ENCODE measurements at places on chromosomes 2 and 18.

GRCh38 chr2:86785456-86785855 is 5.3 kb downstream of the CD8A start:
- no peak for DNase-seq

DNA sequence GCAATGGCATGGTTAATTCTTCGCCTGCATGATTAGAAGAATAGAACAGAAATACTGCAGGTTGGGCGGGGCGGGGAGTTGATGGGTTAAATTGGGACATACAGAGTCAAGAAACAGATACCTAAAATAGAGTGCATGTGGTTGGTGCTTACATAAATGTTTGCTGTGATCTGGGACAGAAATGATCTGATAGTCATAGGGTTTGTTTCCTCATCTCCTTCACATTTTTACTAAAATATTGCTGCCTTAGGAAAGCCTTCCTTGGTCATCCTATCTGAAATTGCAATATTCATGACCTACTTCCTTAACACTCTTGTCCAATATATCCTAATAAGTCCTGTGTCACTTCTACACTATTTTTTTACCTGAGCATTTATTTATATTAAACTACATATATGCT is 163.9 kb downstream of the TMEFF2 start:
- no peak for DNase-seq

- peak; percentile 10 for DNase-seq
These were observed 5.9 kb upstream of the RAX start for GRCh38 chr18:59279193-59279592.

DNA sequence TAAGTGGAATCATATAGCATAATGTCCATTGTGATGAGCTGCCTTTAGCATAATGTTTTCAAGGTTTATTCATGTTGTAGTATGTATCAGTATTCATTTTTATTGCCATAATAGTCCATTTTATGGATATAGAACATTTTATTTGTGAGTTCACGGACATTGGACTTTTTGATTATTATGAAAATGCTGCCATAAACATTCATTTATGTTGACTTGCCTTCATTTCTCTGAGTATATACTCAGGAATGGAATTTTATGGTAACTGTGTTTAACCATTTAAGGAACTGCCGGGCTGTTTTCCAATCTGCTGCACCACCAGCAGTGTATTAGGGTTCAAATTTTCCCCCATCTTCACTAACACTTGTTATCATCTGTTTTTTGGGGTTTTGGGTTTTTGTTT is 12.2 kb downstream of the CREB1 start:
- DNase-seq, result no peak

GRCh38 chr2:78077633-78078032 is 555.5 kb upstream of the LRRTM4 start:
- DNase-seq, result no peak

- DNase-seq, result no peak
These were observed 51.5 kb upstream of the B3GNT7 start for GRCh38 chr2:231343988-231344387.

DNA sequence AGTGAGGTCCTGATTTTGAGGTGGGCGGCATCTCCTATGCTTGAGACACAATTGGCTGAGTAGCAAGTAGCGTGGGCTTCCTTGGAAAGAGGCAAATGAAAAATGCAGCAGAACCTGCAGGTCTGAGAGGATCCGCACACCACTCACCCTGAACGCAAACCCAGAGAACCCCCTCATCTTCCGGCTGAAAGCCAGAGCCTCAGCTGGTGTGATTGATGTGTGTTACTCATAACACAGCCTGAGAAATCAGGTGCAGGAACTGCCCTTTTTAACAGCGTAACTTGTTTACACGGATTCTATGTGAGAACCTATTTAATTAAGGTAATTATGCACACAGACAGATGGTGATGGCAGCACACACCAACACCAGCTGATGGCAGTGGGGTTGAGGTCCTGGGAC is 123.4 kb downstream of the MRO start:
- no peak for DNase-seq

DNA sequence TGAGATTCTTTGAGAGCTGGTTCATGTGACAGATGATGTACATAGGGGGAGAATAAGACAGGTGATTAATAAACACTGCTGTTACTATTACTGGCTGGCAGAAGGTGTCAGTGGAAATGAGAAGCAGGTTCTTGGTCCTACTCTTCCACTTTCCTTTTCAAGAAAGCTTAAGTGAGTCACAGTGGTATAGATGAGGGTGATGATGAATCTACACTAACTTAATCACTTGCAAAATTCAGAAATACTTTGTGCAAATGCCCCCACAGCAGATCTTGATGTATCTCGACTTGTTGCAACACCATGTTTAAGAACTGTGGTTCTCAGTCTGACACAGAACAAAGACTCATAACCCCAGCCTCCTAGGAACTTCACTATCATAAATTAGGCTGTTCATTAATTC is 35.9 kb upstream of the MGAT5 start:
- no peak for DNase-seq

GRCh38 chr2:163119966-163120365 is 281.4 kb upstream of the KCNH7 start:
- DNase-seq, result no peak

- DNase-seq, result no peak
These were observed 42.6 kb downstream of the TTR start for GRCh38 chr18:31634331-31634713.

GRCh38 chr2:26692279-26692896 is at the start of gene KCNK3:
TSS of gene KCNK3 (plus strand) at chr2:26692722. CDS start at chr2:26692876, 154 bp downstream.
- peak; percentile 41 for DNase-seq

DNA sequence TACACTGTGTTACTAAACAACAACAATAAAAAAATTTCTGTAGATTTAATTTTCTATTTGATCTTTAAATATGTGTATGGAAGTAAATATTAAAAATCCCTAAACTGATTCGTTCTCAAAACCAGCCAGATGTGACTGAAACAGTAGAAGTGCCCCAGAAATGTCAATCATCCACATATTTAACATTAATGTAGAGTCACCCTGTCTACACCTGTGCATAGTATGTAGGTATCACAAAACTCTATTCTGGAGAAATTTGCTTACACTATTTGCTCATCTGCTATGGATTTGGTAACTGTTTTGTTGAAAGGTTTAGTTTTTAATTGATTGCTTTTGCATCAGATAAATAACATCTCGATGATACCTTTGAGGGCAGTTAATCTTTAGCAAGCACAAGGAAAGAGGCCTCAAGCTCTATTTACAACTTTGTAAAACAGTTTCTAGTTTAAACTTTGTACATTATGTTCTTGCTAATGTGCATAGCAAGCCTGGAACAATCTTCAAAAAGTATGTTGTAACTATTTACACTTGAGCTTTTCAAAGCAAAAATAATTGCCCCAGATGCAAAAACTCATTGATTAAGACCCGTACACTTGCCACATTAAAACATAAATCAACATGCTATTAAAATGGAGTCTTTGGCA is 76.8 kb downstream of the PPP1R1C start:
- DNase-seq, result no peak

DNA sequence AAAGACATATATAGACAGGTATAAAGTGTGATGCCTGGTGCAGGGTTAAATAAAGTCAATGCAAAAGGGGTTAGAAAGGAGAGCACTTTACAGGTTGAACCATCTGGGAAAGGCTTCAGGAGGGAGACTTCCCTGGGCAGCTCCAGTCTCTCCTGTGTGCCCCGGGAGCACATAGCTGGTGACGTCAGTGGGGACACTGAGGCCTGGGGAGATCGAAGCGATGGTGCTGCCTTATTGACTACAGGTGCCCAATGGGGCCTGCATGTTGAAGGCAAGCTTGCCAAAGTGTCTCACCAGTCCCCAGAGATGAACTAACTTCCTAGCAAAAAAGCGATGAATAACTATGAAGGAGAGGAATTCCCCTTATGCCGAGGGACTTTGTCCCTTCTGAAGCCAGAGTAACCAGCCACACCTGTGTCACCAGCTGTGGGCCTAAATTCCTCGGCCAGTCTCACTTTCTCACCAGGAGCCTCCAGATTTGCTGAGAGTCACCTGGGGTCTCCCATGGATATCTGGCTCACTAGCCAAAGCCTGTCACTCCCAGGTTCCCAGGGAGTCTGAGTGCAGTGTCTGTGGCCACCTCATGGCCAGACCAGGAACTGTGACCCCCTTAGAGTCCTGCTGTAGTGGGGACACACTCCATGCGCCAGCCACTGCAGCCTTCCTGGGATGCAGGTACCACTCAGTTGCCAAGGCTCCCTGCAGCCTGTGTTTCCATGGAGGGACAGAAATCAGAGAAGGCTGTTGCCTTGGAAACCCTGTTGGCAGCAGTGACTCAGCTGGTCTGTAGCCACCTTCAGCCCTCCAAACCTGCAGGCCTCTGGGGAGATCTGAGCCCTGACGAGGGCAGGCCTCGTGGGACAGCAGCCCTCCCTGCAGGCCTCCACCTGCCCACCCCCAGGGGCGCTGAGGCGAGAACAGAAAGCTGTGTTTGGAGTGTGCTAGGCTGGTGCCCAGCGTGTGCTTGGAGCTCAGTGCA is 128.7 kb downstream of the CTIF start:
- DNase-seq, result no peak

GRCh38 chr2:144516411-144516980 is 3.4 kb downstream of the ZEB2 start:
- DNase-seq, result peak; percentile 39

- DNase-seq, result no peak
These were observed 130.0 kb downstream of the TAF4B start for GRCh38 chr18:26356045-26356785.

GRCh38 chr2:176140513-176141317 is 10.6 kb upstream of the HOXD4 start:
- DNase-seq, result peak; percentile 83

DNA sequence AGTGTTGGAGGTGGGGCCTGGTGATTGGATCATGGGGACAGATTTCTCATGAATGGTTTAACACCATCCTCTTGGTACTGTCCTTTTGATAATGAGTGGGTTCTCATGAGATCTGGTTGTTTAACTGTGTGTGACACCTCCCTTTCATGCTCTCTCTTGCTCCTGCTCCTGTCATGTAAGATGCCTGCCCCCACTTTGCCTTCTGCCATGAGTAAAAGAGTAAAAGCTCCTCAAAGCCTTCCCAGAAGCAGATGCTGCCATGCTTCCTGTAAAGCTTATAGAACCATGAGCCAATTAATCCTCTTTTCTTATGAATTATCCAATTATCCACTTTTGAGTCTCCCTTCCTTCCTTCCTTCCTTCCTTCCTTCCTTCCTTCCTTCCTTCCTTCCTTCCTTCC is 317.7 kb downstream of the RDH14 start:
- no peak for DNase-seq

DNA sequence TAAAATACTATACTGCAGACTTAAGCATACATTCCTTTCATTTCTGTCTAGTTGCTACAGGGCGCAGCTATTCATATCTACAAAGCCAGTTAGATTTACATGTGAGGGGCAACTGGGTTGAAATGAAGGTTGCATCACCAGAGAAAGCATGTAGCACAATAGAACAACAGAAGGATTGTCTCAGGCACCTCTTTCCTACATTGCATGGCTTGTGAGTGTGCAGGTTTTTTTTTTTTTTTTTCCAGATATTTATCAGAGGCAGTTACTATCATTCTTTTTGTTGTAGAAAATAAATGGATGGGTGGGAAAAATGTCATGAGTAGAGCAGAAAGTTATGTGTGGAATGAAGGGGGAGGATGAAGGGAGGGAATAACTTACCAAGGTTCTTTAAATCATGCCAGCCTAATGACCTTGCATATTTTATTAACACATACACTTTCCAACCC is 86.8 kb downstream of the ERBB4 start:
- DNase-seq, result peak; percentile 83

GRCh38 chr18:54947091-54947490 is 12.2 kb downstream of the CCDC68 start:
- DNase-seq, result no peak

DNA sequence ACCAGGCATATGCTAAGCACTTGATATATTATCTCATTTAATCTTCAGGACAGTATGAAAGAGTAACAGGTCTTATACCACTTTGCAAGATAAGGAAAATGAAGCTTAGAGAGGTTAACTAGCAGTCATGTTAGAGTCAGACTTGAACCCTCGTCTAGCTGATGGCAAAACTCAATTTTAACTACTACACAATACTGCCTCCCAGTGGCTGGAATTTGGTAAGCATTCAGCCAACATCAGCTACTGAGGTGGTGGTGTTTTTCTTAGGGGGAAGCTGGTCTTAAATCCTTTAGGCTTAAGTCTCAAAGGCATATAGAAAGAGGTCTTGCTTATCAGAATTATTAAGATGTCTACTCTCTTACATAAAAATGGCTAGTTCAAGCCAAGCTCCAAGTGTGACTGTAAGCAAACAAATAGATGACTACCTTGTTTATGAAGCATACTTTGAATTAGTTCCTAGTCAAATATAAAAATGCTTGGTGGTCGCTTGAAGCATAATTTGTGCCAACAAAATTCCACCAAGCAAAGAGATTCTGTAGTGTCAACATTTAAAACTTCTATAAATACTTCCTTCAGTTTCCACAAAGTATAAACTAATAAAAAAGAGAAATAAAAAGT is 325.4 kb upstream of the FIGN start:
- peak; percentile 41 for DNase-seq

Measured in fibroblast of upper back skin (primary cell).